ENCODE measurements at places on chromosomes 12 and 14.
A peak's percentile ranks its signal among the peaks of the same experiment; 100 is the strongest.

GRCh38 chr12:131818821-131819585 lies 9.2 kb upstream of the MMP17 start:
- no peak for DNase-seq
- H3K4me1 ChIP-seq = no peaks in the 10 kb centered on the region
- H3K27me3 ChIP-seq = no peaks in the 10 kb centered on the region
- no peaks in the 10 kb centered on the region for H3K36me3 ChIP-seq
- H3K27ac ChIP-seq = no peak overlapping the region
- no peak overlapping the region for H3K4me3 ChIP-seq

DNA sequence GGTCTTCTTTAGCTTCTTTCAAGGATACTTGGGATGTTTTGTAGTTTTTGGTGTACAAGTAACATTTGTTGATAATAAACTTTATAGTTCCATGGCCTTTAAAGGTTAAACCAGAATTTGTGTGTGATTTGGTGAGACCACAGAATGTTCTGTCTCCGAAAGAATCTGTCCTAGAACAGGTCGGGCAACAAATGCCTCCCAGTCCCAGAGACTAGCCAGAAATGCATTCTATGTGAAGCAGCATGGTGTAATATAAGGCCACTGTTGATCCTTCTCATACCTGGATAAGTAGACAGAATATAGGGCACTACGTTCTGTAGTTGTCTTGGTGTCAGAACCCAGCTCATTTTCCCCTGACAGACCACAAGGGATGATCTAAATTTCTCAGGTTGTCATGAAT lies 10.0 kb downstream of the STYK1 start:
- H3K27ac ChIP-seq = no peak overlapping the region
- no peak for DNase-seq
- H3K4me3 ChIP-seq = no peak overlapping the region
- H3K27me3 ChIP-seq = no peaks in the 10 kb centered on the region
- peaks cover 7% of the 10 kb centered on the region for H3K4me1 ChIP-seq

GRCh38 chr12:111197376-111197944 lies 171.4 kb downstream of the PHETA1 start:
- no peak overlapping the region for H3K4me3 ChIP-seq
- no peaks in the 10 kb centered on the region for H3K36me3 ChIP-seq
- no peak overlapping the region for H3K27ac ChIP-seq
- DNase-seq = no peak

DNA sequence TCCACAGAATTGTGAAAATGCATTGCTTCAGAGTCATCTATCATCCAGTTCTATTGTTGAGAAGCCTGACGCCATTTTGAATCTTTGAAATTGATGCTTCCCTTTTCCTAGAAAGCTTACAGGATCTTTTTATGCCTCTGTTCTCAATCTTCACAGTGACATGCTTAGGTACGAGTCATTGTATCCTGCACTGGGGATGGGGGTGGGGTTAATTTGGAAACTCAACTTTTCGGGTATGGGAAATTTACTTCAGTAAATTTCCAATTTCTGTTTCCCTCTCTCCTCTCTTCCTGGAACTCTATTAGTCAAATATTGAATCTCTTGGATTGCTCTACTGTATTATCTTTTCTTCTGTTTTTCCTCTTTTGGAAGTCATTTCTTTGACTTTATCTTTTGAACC lies 24.5 kb downstream of the RNASE10 start:
- H3K27ac ChIP-seq = no peak overlapping the region
- DNase-seq = no peak
- no peaks in the 10 kb centered on the region for H3K27me3 ChIP-seq
- H3K36me3 ChIP-seq = no peaks in the 10 kb centered on the region
- H3K4me3 ChIP-seq = no peak overlapping the region

DNA sequence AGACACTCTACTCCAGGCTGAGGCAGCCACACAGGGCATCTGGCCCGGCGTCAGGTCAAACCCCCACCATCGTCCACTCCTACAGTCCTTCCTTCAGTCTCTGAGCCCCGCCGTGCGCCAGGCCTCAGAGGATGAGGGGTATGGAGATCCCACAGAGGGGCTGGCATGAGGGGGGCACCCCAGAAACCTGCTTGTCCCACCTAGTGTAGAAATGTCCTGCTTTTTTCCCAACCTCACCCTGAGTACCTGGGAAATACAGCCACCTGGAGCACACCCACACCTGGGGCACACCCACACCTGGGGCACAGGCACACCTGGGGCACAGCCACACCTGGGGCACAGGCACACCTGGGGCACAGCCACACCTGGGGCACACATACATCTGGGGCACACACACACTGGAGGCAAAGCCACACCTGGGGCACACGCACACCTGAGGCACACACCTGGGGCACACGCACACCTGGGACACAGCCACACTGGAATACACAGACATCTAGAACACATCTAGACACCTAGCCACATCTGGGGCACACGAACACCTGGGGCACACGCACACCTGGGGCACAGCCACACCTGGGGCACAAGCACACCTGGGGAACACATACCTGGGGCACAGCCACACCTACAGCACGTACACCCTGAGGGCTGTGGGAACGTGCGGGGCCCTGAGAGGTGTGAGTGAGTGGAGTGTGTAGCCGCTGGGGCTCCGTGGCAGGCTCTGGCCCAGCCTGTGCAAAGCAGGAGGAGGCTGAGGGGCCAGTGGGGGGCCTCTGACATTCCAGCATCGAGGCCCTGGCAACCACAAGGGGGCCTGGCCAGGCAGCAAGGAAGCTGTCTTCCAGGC lies 18.4 kb downstream of the AKT1 start:
- DNase-seq = no peak
- H3K36me3 ChIP-seq = no peaks in the 10 kb centered on the region
- H3K27me3 ChIP-seq = no peaks in the 10 kb centered on the region
- H3K4me3 ChIP-seq = no peak overlapping the region

- no peaks in the 10 kb centered on the region for H3K4me1 ChIP-seq
- H3K27me3 ChIP-seq = no peaks in the 10 kb centered on the region
- H3K27ac ChIP-seq = no peak overlapping the region
Observed at GRCh38 chr12:65769880-65770279, 54.4 kb upstream of the HMGA2 start.

GRCh38 chr12:31572900-31573600 lies 17.9 kb downstream of the DENND5B start:
- H3K27ac ChIP-seq = no peak overlapping the region
- no peaks in the 10 kb centered on the region for H3K36me3 ChIP-seq
- H3K4me1 ChIP-seq = no peaks in the 10 kb centered on the region
- no peaks in the 10 kb centered on the region for H3K27me3 ChIP-seq
- no peak for DNase-seq

DNA sequence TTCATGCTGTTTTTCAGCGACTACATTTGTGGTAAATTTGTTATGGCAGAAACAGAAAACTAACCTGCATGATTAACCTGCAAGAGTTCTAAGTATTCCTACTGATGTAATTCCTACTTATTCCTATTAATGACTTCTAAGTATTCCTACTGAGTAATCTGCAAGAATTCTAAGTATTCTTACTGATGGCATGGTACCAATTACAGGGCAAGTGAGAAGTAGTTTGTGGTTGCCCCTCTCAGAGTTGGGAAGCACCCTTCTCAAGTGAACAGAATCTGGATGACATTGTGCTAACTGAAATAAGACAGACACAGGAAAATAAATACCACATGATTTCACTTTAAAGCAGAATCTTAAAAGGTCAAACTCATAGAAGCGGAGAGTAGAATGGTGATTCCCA lies 100.9 kb upstream of the CPNE8 start:
- H3K27me3 ChIP-seq = no peaks in the 10 kb centered on the region
- H3K4me1 ChIP-seq = no peaks in the 10 kb centered on the region
- DNase-seq = no peak
- no peaks in the 10 kb centered on the region for H3K36me3 ChIP-seq

DNA sequence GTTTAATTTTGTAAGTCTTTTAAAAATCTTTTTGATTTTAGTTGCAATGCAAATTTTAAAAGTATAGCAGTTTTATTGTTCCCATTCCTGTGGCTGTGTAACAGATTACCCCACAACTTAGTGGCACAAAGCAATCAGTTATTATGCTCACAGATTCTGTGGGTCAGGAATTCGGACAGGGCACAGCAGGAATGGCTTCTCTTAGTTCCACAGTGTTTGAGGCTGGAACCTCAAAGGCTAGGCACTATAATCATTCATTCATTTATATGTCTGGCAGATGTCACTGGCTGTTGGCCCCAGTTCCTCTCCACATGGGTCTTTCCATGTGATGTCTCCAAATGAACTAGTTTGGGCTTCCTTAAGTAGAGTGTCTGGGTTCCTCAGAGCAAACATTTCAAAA lies 193.3 kb downstream of the RAD51B start:
- no peaks in the 10 kb centered on the region for H3K4me1 ChIP-seq
- no peak for DNase-seq
- no peak overlapping the region for H3K27ac ChIP-seq
- H3K4me3 ChIP-seq = no peak overlapping the region

DNA sequence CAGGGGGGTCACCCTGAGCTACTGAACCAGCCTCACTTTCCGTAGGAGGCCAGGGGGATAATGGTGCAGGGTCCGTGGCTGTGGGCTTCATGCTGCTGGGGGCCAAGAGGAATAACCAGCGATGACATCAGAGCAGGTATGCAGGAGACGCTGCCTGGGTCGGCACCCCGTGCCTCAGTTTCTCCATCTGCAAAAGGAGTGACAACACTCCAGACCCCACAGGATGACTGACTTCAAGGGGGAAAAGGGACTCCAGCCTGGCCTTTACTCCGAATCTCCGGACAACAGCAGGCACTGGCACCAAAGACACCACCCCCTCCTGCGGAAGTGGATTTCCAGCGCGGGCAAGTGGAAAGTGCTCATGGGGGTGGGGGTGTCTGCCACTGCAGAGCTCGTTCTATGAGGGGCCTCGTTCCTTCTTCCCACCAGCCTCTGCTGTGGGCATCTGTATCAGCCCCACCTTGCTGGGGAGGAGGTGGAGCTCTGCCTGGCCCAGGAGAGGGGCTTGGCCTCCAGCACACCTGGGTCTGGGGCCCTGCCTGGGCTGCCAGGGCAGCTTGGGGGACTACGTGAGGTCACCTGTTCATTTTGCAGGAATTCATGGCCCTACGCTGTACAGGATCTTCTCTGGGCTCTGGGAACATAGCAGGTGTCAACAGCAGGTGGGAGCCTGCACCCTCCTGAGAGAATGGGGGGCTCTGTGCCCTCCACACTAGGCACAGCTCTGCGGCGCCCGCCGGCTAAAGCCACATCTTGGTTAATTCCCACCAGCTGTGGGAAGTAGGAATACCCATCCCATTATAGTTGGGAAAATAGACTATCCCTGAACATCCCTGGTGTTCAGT lies 216.6 kb upstream of the C14orf180 start:
- DNase-seq = peak; percentile 25
- H3K27me3 ChIP-seq = no peaks in the 10 kb centered on the region
- no peaks in the 10 kb centered on the region for H3K4me1 ChIP-seq
- no peak overlapping the region for H3K27ac ChIP-seq
- H3K4me3 ChIP-seq = no peak overlapping the region

Measured in CD8-positive, alpha-beta memory T cell (primary cell).